ENCODE measurements at places on chromosomes 6 and 20.

DNA sequence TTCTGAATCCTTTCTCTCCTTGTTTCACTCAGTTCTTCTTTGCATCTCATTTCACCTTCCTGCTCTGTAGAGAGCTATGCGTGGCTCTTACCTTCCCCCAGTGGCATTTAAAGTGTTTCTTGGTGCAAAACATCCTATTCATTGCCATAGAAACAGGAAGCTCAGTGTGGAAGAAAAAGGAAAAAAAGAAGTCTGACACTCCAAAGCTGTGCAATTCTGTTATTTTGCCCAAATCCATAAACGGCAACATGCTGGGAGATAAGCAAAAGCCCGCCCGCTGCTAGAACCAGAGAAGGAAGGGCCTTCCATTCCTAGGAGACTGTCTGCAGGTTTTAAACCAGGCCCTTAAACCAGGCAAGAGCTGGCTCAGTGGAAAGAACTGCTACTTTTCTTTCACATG lies 247.1 kb downstream of the HIVEP2 start:
- DNase-seq = no peak

- no peak for DNase-seq
These were observed 53.5 kb downstream of the TRPC4AP start for GRCh38 chr20:35039146-35039545.

DNA sequence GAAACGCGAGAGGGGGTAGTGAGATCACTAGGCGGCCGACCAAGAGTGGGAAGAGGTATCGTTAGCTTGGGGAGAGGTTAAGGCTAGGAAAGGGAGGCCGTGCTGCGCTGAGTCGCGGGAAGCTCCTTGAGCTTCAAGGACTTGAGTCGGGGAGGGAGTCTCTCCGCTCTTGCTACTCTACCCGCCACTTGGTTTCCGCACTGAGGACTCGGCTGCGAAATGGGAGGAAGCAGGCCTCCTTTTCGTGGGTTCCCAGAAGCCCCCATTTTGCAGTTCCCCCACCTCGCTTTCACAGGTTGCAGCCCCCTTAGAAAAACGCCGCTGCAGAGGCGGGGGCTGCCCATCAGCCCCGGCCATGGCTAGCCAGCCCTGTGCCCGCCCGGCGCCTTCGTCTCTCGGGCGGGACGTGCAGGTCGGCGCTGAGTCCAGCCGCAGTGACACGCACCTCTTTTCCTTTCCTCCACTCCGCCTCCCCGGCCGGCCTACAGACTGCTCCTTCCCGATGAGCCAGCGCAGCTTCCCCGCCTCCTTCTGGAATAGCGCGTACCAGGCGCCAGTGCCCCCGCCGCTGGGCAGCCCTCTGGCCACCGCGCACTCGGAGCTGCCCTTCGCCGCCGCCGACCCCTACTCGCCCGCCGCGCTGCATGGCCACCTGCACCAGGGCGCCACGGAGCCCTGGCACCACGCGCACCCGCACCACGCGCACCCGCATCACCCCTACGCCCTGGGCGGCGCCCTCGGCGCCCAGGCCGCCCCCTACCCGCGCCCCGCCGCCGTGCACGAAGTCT lies 4.9 kb downstream of the VGLL2 start:
- DNase-seq = no peak

DNA sequence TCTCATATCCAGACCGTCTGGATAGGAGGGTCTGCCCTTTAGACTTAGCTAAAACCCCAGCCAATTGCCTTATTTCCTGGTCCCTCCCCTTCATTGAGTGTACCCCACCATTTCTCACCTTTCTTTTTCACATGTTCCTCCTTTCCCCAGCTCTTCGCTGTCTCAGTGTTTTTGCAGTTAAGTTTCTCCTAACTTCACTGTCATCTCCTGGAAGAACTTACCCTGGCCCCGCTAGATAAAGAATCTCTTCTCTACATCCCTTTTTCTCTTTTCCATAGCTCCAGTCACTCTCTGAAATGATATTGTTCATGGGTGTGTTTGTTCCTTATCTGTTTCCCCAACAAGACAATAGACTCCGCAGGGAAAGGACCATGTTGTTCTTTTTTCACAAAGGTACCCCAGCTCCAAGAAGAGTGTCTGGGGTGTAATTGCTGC lies 208.8 kb downstream of the TSHZ2 start:
- no peak for DNase-seq

DNA sequence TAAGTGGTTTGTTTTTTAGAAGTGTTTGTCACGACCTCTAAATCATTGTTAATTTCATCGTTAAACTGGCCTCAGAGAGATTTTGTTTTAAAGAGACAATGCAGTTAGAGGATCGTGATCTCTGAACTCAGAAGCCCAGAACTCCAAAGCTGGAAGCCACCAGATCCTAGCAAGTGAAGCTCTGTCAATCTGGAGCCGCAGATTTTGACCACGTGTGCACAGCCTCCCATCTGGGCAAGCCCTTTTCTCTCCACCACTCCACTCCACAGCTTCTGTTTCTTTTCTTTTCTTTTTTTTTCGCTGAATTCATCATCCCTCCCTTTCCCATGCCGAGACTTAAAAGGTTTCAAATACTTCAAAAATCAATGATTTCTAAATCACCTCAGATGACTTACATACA lies 142.2 kb upstream of the ESR1 start:
- DNase-seq = no peak

GRCh38 chr6:96909811-96910210 lies 12.1 kb upstream of the NDUFAF4 start:
- no peak for DNase-seq
